Activated T-cell treated with anti-CD3 and anti-CD28 coated beads, Interleukin-2, amount 50 U/mL, for 1 hour (primary cell): ENCODE measurements at places on chromosomes 5 and 9.

GRCh38 chr5:111070272-111071134 is 1.0 kb upstream of the TSLP start:
- peak; percentile 26 for DNase-seq

DNA sequence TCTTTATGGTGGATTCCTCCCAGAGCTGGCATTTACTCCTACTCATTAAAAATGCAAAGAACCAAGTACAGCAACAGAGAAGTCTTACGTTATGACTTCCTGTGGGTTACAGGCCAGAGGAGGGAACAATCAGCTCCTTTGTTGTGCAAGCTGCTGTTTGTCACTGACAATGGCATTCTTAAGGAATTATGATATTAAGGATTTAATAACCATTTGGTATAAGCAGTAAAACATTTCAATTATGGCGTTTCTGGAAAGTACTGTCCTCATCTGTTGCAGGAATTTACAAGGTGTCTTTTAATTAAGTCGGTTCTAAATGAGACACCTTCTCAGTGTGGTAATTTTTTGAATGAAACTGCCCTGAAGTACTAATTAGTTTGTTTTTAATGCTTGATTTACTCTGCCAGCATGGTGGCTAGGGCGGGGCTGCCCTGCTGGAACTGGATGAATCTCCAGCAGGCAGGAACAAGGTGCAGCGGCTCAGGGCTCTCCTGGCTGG is 49.1 kb upstream of the VDAC1 start:
- DNase-seq = no peak

GRCh38 chr9:81693671-81694378 is 4.5 kb upstream of the TLE1 start:
- DNase-seq = no peak

GRCh38 chr5:79540939-79541338 is 27.0 kb upstream of the HOMER1 start:
- no peak for DNase-seq

- no peak for DNase-seq
These were observed 197.6 kb downstream of the DRD1 start for GRCh38 chr5:175246242-175246888.

GRCh38 chr9:98075332-98075805 is 18.8 kb downstream of the NANS start:
- no peak for DNase-seq
